Kidney (tissue), 22 donors: ENCODE measurements at places on chromosomes 1 and 21. TPM values are rescaled to one million over a fixed set of nuclear protein-coding genes. Genes with fewer than 3 reads are reported as not detected.

DNA sequence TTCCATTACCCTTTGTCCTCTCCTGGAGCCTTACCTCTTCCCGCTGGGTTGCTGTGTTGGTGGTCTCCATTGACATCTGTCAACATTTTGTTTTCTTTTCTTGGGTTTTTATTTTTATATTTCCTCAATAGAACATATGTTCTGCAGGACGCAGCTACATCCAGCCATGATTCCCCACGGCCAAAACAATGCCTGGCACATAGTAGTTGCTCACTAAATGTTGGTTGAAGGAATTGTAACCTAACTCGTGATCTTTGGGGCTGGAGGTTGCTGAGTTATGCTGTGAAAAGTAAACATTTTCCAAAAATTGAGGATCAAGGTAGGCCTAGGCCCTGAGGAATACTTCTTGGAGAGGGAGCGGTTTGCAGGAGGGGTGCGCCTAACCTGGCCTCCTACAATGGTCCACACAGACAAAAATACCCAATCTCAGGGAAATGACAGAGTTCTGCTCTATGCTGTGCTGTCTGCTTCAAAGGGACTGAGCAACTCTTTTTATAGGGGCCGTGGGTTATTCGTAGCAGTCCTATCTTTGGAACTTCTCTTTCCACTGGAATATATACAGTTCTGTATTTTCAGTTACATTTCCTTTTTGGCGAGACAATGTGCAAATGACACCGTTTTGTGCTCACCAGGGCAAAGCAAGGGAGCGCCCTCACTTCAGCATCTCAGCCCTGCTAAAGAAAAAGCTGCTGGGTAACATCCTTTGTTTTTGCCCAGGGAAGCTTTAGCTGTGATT is 1.4 kb downstream of the PDPN start:
- DNase-seq, result no peak

DNA sequence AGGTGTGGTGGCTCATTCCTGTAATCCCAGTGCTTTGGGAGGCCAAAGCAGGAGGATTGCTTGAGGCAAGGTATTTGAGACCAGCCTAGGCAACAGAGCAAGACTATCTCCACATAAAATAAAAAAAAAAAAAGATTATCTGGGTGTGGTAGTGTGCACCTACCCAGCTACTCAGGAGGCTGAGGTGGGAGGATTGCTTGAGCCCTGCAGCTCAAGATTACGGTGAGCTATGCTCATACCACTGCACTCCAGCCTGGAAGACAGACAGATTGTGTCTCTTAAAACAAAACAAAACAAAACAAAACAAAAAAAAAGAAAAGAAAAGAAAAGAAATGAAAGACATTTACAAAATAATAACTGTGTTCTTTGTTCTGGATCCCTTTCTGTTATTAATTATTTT is 6.1 kb upstream of the TLCD4 start:
- DNase-seq, result no peak

- DNase-seq, result no peak
These were observed 3.5 kb upstream of the C1orf52 start for GRCh38 chr1:85262985-85263384.

DNA sequence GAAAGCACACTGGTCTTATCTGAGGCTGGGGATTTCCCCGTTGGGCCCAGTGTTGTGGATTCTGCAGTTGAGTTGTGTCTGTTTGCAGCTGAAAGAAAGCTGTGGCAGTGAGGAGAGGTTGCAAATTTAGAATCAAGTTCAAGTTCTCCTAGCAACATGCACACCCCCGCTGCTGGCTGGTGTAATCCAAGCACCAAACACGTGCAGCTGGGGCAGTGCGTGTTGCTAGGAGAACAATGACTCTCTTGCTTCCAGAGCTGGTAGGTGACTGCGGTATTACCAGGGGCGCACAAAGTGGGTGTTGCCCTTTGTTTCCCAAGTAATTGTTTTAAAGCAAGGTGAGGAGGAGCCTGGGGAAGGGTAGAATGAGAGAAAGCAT is 91.5 kb downstream of the IER5 start:
- DNase-seq, result peak; percentile 91

GRCh38 chr1:53315456-53316423 is 12.1 kb downstream of the LRP8 start:
- peak; percentile 88 for DNase-seq

DNA sequence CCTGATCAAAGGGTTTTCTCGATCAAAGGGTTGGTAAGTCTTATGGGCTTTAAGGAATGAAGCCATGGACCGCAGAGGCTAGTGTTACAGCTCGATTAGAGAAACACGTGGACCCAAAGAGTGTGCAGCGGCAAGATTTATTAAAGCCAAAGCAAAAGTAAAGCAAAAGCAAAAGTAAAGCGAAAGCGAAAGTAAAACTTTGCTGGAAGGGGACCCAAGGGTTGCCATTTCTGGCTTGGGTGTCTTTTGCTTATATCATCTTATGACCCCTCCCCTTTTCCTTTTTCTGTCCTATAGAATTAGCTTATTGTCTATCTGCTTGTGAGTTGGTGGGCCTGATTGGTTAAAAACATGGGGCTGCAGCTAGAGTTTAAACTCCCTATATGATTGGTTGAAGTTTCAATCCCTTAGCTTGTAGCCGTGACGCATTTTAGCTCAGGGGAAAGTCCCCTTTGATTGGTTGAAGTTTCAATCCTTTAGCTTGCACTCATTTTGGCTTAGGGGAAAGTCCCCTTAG is 957.0 kb downstream of the AMY1C start:
- peak; percentile 1 for DNase-seq

DNA sequence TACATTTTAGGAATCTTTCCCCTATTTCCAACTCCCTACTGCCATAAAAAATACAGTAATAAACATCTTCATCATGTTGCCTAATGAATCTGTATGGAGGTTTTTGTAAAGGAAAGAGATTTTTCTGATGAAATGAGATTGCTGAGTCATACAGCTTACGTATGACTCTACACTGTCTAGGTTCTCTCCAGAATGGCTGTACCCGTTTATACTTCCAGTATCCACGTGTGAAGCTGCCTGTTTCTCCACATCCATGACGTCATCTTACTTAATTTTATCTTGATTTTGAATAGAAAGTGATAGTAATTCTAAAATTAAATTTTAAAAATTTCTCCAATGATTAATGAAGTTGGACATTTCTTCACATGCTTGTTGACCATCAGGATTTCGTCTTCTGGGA is 103.7 kb downstream of the COQ8A start:
- no peak for DNase-seq

GRCh38 chr1:60984062-60984799 is 98.1 kb upstream of the NFIA start:
- DNase-seq, result peak; percentile 44

DNA sequence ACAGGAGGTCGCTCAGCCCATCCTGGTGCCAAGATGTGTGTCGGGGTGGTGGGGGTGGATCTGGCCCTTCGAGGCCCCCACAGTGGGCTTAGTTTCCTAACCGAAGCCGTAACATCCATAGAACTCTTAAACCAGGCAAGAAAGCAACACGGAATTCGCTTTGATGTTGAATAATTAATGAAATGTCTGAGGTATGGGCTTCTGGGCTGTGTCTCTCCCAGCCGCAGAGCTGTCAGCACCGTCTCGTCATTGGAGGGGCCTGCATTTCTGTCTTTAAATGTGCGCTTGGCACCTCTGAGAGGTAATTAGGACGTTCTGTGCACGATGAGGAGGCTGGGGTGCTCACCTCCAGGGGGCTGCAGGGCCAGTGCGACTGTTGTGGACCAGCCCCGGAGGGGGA is 13.3 kb upstream of the PLCH2 start:
- no peak for DNase-seq

DNA sequence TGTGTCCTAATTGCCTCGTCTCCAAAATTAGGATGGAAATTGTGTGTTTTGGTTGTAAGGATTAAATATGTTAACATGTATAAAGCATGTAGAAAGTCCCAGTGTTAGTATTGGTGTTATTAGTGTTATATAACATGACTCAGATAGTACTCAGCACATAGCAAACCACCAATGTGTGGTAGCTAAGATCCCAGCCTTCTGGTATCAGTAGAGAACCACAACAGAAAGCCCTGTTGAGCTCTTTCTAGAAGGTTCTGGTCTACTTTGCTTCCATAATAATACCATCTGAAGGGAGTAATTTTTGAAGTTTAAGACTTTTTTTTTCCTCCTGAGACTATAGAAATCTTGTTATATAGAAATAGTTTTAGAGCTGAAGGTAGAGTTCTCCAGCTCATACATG is 259.3 kb upstream of the SGIP1 start:
- DNase-seq, result no peak

DNA sequence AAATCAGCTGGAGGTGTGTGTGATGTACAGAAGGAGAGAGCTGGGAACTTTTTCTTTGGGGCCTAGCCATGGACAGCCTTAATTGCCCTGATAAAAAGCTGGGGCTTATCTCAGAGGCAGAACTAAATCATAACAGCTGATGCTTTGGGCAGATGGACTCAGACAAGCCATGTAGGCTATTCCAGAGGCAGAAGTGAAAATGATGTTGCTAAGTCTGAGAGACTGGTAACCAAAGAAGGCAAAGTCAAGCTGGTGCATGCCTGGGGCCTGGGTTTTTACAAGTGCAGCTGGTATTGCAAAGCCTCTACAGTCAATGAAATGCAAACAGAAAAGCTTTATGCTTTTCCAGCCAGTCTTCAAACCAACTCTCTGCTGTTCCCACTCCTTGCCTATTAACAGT is 39.0 kb upstream of the LMX1A start:
- DNase-seq, result no peak

Gene BROX
- polyA plus RNA-seq, result 18.0 TPM

Gene GPR3
- 0.77 TPM for polyA plus RNA-seq

Gene CACNA1S
- 0.41 TPM for polyA plus RNA-seq

Gene DISP1
- 7.0 TPM for polyA plus RNA-seq

Gene UBE2U
- not detected for polyA plus RNA-seq

Gene DIO1
- polyA plus RNA-seq, result 40.6 TPM

Gene ABCA4
- polyA plus RNA-seq, result 2.1 TPM

Gene OR2T35
- polyA plus RNA-seq, result not detected
